ENCODE measurements at places on chromosomes 16 and 17.

DNA sequence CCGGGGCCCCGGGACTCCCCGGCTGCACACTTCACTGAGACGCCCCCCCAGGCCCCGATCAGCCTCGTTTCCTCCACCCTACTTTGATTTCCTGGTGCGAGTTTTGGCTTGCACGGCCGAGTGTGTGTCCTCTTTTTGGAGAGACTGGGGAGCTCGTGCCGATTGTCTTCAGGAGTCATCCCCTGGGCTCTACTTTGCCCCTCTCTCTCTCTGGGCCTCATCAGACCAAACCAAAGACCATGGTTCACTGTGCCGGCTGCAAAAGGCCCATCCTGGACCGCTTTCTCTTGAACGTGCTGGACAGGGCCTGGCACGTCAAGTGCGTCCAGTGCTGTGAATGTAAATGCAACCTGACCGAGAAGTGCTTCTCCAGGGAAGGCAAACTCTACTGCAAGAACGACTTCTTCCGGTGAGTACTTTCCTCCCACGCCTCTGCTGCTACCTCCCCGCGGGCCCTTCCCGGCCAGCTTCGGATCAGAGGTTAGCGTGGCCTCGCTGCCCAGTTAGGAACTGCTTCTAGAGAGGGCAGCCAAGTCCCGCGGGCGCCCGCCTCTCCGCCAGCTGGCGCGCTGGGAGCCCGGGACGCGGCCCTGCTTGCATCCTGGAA, 787 bp downstream of the LHX1 start:
- peak; percentile 58 for DNase-seq

GRCh38 chr17:17071531-17072360, 29.5 kb downstream of the MPRIP start:
- DNase-seq = no peak

DNA sequence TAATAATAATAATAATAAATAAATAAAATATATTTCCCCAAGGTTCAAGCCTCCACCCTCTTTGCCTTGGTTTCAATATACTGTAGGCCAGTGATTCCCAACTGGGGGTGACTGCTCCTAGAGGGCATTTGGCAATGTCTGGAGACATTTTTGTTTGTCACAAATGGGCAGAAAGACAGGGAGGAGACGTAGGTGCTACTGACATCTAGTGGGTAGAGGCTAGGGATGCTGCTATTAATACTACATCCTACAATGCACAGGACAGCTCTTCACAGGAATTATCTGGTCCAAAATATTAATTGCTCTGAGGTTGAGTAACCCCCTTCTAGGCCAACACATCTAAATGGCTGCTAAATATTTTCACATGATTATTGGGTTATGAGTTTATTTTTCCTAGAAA, 12.8 kb upstream of the PRR14 start:
- DNase-seq = peak; percentile 58

GRCh38 chr16:57092786-57093411, 516 bp downstream of the CPNE2 start:
- DNase-seq = peak; percentile 74

GRCh38 chr16:83233153-83233552, 574.6 kb upstream of the HSBP1 start:
- DNase-seq = no peak

DNA sequence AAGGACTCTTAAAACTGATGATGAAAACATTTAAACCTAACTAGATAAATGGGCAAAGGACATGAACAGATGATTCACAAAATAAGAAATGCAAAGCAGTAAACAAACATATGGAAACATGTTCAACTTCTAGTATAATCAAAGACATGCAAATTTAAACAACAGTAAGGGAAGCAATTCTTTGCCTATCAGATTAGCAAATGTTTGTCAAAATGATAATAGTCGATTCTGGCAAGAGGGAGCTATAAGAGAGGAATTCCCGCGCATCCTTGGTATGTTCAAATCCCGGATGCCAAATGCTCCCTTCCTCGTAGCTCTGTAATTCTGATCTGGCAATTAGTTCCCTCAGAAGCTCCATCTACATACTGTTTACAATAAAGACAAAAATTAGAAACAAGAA, 320.5 kb downstream of the PHKB start:
- no peak for DNase-seq

- no peak for DNase-seq
Measured at GRCh38 chr16:13313351-13313750, 412.0 kb downstream of the SHISA9 start.

DNA sequence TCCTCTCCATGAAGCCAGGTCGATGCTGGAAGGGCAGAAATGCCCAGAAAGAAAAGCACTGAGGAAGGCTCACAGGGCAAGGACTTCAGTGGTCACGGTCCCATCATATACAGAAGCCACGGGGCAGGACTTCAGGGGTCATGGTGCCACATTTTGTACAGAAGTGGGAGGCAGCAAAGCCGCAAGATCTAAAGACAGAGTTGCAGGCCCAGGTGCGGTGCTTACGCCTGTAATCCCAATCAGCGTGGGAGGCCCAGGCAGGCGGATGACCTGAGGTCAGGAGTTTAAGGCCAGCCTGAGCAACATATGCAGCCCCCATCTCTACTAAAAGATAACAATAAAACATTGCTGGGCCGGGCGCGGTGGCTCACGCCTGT, 96.0 kb downstream of the NXN start:
- DNase-seq = no peak

DNA sequence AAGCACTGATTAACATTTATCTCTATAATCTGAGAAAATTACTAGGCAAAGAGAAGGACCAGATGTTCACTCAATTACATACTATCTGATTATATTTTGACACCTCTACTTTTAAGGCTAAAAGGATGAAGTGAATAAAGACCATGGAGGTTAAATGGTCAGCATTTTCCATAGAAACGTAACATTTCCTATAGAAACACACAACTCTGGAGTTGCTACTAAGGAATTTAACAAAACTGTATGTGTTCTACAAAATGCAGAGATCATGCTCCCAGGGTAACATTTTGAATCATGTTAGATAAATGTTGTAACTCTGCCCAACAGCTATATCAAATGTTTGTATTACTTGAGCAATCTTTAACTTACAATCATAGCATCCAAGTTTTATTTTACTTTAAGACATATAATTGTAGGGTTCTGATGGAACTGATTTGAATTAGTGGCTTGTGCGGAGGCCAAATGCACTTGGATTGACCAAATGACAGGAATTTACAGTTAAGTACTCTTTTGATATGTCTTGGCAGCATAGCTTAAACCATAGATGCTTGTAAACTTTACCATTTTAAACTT, 97.7 kb downstream of the RPGRIP1L start:
- DNase-seq = no peak

- DNase-seq = no peak
Measured at GRCh38 chr16:48814994-48815393, 205.0 kb upstream of the N4BP1 start.

- DNase-seq = no peak
Measured at GRCh38 chr16:89618109-89618998, 4.9 kb downstream of the DPEP1 start.

- peak; percentile 19 for DNase-seq
Measured at GRCh38 chr17:80761110-80761871, 216.7 kb downstream of the RPTOR start.

GRCh38 chr16:8655184-8655717, 19.2 kb upstream of the ABAT start:
- peak; percentile 62 for DNase-seq

GRCh38 chr16:57167953-57168352, 17.9 kb downstream of the PSME3IP1 start:
- no peak for DNase-seq

GRCh38 chr17:31824766-31825360, 34.2 kb downstream of the COPRS start:
- DNase-seq = no peak

GRCh38 chr16:1491327-1491726, 1.8 kb upstream of the TELO2 start:
- no peak for DNase-seq

DNA sequence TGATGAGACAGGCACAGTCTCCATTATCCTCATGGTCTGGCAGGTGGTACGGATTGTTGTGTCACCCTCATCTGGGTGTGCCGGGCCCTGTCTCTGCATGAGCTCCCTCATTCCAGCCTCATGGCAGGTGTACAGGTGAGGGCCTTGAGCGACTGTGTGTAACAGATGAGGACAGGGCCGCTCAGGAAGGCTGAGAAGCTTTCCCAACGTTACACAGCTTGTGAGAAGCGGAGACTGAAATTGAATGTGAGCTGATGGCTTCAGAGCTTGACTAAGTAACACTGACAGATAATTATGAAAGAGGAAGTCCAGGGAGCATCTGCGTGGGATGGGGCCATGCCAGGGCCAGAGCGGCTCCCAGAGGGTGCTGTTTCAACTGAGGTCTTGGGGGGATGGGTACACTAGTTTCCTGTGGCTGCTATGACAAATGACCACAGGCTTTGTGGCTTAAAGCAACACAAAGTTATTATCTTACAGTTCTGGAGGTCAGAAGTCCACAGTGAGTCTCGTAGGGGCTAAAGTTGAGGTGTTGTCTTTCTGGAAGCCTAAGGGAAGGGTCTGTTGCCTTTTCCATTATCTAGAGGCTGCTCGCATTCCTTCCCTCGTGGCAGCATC, 36.7 kb downstream of the CMIP start:
- DNase-seq = no peak

GRCh38 chr16:19168371-19169081, 486 bp downstream of the SYT17 start:
- DNase-seq = peak; percentile 58

DNA sequence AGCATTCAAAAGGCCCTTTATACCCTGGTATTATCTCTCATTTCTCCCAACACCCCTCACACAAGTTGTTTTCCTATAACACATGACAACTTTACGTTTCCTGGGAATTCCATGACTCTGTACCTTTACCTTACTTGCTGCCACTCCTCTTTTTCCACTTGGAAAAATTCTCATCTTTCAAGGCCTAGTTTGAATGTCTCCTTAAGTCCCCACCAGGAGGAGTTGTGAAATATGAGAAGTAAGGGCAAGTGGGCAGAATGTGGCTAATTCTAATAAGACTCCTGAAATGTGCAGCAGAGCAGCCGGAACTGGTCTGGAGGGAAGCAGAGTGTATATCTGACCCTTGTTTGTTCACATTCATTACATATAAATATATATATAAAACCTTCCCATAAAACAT, 39.7 kb downstream of the BRCA1 start:
- no peak for DNase-seq

- no peak for DNase-seq
Measured at GRCh38 chr16:65062736-65063583, 58.9 kb downstream of the CDH11 start.

DNA sequence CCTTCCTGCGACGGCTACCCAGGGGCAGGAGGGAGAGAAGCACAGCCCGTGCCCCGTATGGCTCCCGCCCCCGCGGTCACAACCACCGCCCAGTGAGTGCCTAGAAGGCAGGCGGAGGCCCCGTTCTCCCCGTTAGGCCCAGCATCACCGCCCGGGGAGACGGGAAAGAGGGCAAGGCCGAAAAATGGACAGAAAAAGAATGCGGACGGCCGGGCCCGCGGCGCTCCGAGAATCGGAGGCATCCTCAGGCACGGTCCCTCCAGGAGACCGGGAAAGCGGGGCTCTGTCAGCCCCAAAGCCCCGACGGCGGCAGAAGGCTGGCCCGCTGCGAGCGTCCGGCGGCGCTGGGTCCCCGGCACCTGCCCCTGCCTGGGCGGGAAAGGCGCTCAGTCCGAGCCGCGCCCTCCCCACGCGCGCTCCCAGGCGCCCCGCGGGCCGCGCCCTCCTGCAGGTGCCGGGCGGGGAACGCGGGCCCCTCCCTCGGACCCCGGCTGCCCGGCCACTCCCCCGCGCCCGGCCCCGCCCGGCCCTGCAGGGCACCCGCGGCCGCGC, 407 bp downstream of the MCRIP1 start:
- no peak for DNase-seq

DNA sequence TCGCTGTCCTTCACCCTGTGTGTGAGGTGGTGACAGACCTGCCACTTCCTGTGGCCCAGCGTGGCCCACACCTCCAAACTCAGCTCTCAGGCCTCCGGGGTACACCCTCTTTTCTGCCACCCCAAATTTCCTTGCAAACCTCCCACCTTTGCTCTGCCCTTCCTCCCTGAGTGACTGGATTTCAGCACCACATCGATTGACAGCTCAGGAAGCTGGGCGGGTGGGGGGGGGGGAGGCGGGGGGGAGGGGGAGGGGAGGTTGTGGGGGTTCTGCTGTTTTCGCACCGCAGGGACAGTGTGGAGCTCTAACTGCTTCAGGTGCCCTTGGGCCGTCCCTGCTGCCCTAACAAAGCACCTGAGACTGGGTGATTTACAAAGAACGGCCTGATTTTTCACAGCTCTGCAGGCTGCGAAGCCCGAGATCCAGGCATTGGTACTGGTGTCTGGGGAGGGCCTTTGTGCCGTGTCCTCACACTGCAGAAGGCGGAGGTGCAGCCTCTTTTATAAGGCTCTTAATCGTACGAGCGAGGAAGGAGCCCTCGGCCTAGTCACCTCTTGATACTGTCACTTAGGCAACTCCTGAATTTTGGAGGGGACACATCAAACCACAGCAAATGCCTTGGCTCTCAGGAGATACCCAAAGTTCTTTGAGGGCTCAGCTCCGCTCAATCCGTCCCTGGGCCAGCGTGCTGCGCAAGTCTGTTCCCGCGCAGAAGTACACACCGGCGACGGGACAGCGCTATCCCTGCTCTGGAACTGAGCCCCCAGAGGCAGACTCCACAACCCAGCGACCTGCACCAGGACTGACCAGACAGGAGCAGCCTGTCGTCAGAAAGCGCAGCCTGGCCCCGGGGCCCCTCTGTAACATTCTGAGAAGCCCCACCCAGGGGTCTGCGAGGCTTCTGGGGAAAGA, 3.6 kb downstream of the NDUFAF8 start:
- DNase-seq = no peak

GRCh38 chr16:740764-741505, at the start of gene CIAO3:
Gene CIAO3 (minus strand): TSS chr16:740997. CDS start chr16:740985, 12 bp downstream.
- peak; percentile 96 for DNase-seq

- peak; percentile 10 for DNase-seq
Measured at GRCh38 chr16:56871172-56871593, 6.2 kb downstream of the SLC12A3 start.

DNA sequence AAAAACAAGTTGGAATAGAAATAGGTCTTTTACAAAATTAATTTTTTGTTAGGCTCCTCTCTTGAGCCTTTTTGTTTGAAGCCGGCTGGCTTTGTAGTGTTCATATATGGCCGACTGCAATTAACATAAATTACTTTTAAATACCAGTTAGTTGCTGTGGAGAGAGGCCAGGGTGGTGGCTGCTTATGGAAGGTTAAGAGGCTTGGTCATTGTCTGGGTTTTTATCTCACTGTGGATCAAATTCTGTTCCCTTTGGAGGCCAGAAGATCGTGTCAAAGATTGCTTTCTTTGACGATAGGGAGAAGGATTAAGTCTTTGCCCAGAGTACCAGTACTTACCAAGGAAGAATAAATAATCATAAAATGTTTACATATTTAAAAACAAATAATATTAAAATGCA, 39.9 kb downstream of the MSI2 start:
- no peak for DNase-seq

DNA sequence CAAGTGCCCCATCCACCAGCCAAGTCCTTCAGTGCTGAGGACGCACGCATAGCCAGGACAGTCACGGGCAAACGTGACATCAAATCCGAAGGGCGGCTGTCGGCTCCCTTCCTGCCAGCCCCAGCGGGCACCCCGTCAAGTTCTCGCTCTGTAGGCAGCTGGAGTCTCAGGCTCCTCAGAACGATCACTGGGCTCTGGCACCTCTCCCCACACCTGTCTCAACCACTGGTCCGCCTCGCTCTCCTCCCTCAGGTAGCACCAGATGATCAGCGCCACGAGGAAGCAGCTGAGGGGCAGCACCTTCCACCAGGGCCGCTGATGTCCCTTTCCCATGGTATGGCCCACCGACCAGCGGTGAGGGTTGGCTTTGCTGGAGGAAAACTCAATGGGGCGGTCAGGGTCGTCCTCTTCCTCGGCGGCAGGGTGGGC, 422 bp downstream of the UQCC4 start:
- DNase-seq = no peak
